ENCODE measurements at places on chromosomes 6 and 20.

- DNase-seq = no peak
These were observed 121.1 kb upstream of the SLC35B3 start for GRCh38 chr6:8556370-8557013.

GRCh38 chr6:34697544-34697836, 923 bp upstream of the ILRUN start:
- DNase-seq = no peak

DNA sequence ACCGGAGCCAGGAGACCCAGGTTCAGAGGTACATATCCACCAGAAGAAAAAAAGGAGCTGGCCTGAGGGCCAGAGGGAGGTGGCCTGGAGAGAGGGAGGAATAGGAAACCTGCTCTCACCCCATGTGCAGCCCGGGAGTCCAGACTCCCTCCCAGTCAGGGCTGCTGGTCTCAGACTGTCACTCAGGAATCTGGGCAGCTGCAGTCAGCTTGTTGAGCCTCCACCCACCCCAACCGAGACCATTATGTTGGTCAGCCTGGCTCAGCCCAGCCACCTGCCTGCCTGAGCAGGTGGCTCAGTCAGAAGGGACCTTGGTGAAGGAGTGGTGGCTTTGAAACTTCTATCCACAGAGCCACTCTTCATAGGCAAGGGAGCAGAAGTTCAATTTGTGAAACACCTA, 53.3 kb upstream of the EPB41L1 start:
- DNase-seq = no peak

- DNase-seq = peak; percentile 74
These were observed 53.5 kb downstream of the RCAN2 start for GRCh38 chr6:46437671-46438221.

- DNase-seq = no peak
These were observed 53.5 kb downstream of the COL21A1 start for GRCh38 chr6:56193846-56194245.

GRCh38 chr6:137641474-137642077, 147.4 kb upstream of the OLIG3 start:
- peak; percentile 89 for DNase-seq

GRCh38 chr20:44137266-44137801, 49.7 kb downstream of the JPH2 start:
- DNase-seq = peak; percentile 25

DNA sequence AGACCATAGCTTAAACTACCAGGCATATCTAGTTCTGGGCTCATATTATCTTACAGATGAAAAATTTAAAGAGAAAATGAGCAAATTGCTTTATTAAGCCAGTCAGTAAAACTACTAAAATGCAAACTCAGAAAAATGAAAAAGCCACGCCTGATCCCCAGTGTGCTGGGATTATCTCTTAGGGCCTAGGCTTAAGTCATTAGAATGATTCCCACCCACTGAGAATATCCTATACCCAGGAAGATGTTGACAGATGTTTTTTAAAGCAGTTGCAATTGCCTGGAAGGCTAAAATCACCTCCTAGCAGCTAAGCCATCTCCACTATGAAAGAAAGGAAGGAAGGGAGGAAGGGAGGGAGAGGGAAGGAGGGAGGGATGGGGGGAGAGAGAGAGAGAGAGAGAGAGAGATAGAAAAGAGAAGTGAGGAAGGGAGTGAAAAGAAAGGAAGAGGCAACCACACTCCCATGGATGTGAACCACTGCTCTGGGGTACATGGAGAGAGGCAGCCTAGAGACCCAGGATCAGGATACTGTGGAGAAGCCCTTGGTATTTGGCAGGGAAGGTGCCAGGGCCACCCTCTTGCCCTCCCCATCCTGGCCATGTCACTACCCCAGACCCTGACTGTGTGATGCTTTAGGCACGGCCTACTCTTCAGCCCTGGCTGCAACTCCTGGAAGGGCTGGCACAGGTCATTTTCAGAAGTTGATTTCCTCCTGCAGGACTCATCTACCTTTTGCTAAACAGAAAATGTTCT, 21.9 kb downstream of the NEDD9 start:
- no peak for DNase-seq

DNA sequence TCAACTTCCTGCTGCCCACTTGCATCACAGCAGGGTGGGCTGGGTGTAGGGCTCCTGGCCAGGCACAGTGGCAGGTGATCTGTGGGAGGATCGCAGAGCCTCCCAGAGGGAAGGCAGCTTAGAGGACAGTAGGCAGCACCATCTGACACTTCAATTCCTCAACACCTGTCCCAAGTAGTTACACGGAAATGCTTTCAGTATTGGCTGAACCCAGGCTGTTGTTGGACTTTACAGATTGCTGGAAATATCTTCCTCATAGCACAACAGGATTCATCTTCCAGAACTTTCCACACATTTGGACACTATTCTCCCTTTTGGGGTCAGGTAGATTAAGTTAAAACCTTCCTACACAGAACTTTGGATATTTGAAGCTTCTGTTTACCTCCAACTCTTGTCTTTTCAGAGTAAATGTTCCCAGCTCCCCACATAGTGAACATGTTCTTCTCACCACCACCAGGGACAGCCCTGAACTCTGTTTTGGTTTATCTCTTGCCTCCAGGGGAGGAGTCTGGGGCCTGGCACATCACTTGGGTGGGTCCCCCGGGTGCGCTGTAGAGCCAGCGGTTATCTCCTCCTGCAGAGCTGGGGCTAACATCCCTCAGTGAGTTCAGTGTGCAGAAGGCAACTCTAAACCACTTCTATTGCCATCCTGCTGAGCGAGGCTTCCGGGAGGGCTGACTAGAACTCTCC, 3.5 kb upstream of the SLC22A2 start:
- DNase-seq = no peak

DNA sequence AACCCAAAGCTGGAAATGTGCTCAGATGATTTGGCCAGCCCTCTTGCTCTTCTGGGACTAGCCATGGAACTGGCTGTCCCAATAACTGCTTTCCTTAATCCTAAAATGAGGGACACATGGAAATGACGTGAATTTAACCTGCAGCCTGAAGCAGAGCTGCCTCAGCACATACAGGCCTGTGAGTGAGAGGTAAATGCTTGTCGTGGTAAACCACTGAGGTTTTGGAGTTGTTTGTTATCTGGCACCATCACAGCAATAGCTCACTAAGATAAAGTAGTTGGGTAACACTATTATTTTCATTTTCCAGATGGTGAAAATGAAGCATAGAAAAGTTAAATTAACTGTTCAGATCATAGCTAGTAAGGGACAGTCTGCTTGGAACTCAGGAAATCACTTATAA, 333.4 kb upstream of the CHD6 start:
- DNase-seq = no peak

GRCh38 chr20:59015812-59016711, 3.2 kb upstream of the TUBB1 start:
- DNase-seq = no peak

DNA sequence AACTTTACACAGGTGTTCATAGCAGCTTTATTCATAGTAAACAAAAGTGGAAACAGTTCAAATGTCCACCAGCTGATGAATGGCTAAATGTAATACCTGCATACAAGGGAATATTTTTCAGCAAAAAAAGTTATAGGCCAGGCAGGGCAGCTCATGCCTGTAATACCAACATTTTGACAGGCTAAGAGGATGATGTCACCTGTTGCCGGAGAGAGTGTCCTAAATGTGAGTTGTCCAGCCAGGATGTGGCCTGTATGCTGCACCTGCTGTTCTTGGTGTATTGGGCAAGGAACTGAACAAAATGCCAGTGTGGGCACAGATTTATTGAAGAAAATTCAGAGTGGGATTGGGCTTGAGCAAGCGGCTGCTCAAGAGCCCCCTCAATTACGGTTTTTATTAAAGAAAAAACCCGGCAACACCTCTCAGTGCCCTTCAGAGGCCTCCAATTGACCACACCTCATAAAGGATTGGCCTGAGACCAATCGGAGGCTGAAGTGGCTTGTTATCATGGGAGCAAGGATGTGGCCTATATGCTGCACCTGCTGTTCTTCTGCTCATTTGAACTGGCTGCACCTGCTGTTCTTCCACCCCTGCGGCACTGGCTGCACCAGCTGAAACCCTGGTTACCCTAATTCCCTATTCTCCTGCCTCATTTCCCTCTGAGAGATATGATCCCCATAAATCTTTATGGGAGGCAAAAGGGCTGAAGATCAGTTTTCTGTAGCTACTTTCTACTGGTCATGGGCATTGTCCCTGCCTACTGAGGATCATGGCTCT, 164.3 kb upstream of the PROKR2 start:
- DNase-seq = no peak

- no peak for DNase-seq
These were observed 275.3 kb downstream of the ALDH8A1 start for GRCh38 chr6:134674562-134674961.

DNA sequence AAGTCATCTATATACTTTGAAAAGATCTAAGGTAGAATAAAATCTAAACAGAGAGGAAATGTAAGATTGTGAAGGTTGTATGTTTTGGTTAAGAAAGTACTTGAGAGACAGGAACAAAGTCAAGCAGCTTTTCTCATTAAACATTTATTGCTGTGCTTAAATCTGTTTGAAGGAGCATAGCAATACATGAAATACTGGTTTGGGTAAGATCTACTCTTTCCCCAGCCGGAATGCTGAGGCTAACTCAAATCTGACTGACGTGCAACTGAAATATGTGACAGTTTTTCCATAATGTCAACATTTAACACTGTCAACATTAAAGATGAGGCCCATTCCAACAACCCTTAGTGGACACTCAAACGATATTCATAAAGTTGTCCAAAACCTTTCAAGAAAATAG, 59.9 kb downstream of the MAN1A1 start:
- DNase-seq = no peak

- DNase-seq = peak; percentile 62
These were observed 5.3 kb upstream of the PRR18 start for GRCh38 chr6:166313255-166314070.

- DNase-seq = peak; percentile 42
These were observed 238.2 kb upstream of the PRND start for GRCh38 chr20:4483486-4483885.

All from fibroblast of the aortic adventitia (primary cell).